ENCODE measurements at places on chromosomes 4 and X. TPM values are rescaled to one million over a fixed set of nuclear protein-coding genes. Genes with fewer than 3 reads are reported as not detected.

The SGMS2 gene
- not detected for total RNA-seq

The UGT2B17 gene
- not detected for total RNA-seq

The ARHGEF38 gene
- total RNA-seq = not detected

The ZCCHC12 gene
- 0.14 TPM for total RNA-seq

The PAK3 gene
- total RNA-seq = 0.49 TPM

The TMEM47 gene
- not detected for total RNA-seq

The SMIM31 gene
- not detected for total RNA-seq

The XAGE3 gene
- total RNA-seq = not detected

The CHM gene
- total RNA-seq = 2.5 TPM

The P2RY4 gene
- not detected for total RNA-seq

The MAGEE1 gene
- total RNA-seq = 11.4 TPM

The ERCC6L gene
- 0.11 TPM for total RNA-seq

The PTPN13 gene
- total RNA-seq = 0.72 TPM

The AR gene
- not detected for total RNA-seq

The NAP1L3 gene
- 5.2 TPM for total RNA-seq

The TBX22 gene
- not detected for total RNA-seq

The BBS7 gene
- total RNA-seq = 3.4 TPM

The PKD2 gene
- total RNA-seq = 3.0 TPM

The CSAG2 gene
- total RNA-seq = not detected

The ITIH6 gene
- total RNA-seq = not detected

The CYBB gene
- total RNA-seq = 0.35 TPM

The CNGA1 gene
- total RNA-seq = not detected

The PCDH10 gene
- not detected for total RNA-seq

The PDCL2 gene
- total RNA-seq = not detected

The YIPF7 gene
- total RNA-seq = not detected

The ESX1 gene
- total RNA-seq = not detected

The CWH43 gene
- total RNA-seq = not detected

The LDB2 gene
- not detected for total RNA-seq

The CACNA1F gene
- 0.86 TPM for total RNA-seq

The RS1 gene
- total RNA-seq = not detected

The H2AZ1 gene
- 99.6 TPM for total RNA-seq

The TSC22D3 gene
- total RNA-seq = 1,785 TPM

The SAGE1 gene
- not detected for total RNA-seq

The MAGEA4 gene
- not detected for total RNA-seq

The NSG1 gene
- 15.8 TPM for total RNA-seq

The NAT8L gene
- 0.08 TPM for total RNA-seq

The HDX gene
- total RNA-seq = not detected

The RPA4 gene
- not detected for total RNA-seq

The STAP1 gene
- 1.0 TPM for total RNA-seq

The C1QTNF7 gene
- not detected for total RNA-seq

The REPS2 gene
- not detected for total RNA-seq

The TCEAL7 gene
- total RNA-seq = not detected

The GPC3 gene
- not detected for total RNA-seq

The CTAG2 gene
- total RNA-seq = not detected

The HSFX3 gene
- total RNA-seq = not detected

The FGA gene
- not detected for total RNA-seq

The AFAP1 gene
- 13.4 TPM for total RNA-seq

The SSX4 gene
- total RNA-seq = not detected

The HELT gene
- total RNA-seq = not detected

The ALAS2 gene
- total RNA-seq = not detected

The UCP1 gene
- total RNA-seq = not detected

The CLTRN gene
- not detected for total RNA-seq

The GABRQ gene
- total RNA-seq = not detected

The GPRASP1 gene
- total RNA-seq = 67.3 TPM

The TMEM255A gene
- total RNA-seq = not detected

The BGN gene
- total RNA-seq = not detected

The EGFL6 gene
- not detected for total RNA-seq

All from CD8-positive, alpha-beta T cell (primary cell).